Activated CD4-positive, alpha-beta T cell treated with anti-CD3 and anti-CD28 coated beads for 48 hours (primary cell): ENCODE measurements at places on chromosomes 16 and 17.

DNA sequence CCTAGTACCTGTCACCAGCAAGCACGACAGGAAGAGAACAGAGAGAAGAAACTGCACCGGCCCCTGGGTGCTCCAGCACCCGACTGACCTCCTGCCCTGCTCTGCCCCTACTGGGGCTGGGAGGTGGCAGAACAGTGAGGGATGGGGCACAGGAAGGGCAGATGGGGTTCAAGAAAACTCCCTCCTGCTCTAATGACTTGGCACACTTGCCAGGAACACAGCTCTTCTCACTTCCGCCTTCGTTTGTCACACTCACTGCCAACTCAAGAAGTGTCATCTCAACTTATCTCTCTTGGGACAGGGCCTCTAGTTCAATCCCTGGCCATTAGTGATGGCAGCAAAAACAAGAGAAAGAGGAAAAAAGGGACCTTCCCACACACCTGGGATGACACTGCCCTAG lies 42.7 kb upstream of the ICAM2 start:
- DNase-seq: no peak

DNA sequence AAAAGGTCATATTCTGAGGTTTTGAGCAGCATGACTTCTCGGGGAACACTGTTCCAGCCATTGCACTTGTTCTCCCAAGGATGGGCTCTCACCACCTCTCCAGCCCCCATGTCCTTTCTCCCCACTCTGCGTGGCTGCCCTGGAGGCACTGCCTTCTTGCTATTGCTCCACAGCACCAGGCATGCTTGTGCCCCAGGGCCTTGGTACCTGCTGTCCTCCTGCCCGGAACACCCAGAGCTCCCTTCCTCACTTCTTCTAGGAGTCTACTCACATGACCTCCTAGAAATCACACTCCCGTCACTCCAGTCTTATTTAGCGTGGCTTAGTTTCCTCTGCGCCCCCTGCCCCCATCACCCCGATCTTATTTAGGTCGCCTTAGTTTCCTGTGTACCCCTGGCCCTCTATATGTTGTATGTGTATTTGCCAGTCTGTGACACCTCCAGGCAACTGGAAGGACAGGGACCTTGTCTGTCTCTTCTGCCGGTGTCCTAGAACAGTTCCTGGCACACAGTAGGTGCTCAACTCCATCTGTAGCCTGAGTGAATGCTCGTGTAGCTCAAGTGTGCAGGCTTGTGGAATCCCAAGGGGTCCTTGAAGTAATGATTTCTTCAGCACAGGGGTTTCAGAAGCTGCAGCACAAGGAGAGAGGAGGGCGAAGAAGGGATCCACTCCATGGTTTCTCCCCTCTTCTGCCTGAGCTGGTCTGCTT lies 208.6 kb upstream of the CIBAR2 start:
- DNase-seq: no peak

GRCh38 chr16:11640987-11641817 lies 27.1 kb upstream of the SNN start:
- no peak for DNase-seq

GRCh38 chr17:77209330-77209748 lies 68.6 kb downstream of the SEC14L1 start:
- DNase-seq: no peak

- DNase-seq: no peak
Measured at GRCh38 chr17:82875407-82875856, 35.6 kb upstream of the ZNF750 start.

GRCh38 chr17:4956493-4957061 lies 5.7 kb downstream of the ENO3 start:
- DNase-seq: peak; percentile 69

GRCh38 chr17:7423679-7424078 lies 1.7 kb upstream of the SPEM2 start:
- no peak for DNase-seq

- no peak for DNase-seq
Measured at GRCh38 chr16:73231944-73232554, 184.1 kb upstream of the ZFHX3 start.

DNA sequence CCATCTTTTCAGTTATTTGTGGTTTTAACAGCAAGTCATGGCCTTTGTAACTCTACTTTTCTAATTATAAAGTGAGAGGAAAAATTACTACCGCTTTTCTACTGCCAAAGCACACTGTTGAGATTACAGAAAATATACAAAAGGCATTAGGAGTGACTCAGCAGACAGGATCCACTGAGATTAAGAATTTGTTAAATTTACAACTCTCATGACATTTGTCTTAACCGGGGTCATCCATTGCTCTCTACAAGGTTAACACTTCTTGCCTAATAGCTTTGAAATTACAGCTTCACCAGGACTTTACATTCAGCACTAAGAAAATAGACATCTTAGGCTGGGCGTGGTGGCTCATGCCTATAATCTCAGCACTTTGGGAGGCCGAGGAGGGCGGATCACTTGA lies 93.4 kb downstream of the SSH2 start:
- no peak for DNase-seq

DNA sequence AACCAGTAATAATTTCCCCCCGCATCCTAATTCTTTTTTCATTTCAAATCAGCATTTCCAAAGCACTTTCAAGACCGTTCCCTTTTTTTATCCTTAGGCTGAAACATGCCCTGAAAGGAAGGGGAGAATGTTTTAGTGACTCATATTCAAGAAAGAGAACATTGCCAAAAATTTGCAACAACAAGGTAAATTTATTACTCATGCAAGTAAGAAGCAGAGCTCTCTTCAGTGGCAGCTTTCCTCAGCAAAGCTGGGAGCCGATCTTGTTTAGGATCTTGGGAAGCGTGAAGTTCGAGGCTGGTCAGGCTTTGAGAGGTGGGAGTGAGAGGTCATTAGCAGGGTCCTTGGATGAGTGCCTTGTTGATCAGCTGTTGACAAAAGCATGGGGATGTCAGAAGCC lies 129.5 kb downstream of the PRKCA start:
- DNase-seq: no peak

- DNase-seq: no peak
Measured at GRCh38 chr16:49862694-49863093, 6.8 kb upstream of the ZNF423 start.

DNA sequence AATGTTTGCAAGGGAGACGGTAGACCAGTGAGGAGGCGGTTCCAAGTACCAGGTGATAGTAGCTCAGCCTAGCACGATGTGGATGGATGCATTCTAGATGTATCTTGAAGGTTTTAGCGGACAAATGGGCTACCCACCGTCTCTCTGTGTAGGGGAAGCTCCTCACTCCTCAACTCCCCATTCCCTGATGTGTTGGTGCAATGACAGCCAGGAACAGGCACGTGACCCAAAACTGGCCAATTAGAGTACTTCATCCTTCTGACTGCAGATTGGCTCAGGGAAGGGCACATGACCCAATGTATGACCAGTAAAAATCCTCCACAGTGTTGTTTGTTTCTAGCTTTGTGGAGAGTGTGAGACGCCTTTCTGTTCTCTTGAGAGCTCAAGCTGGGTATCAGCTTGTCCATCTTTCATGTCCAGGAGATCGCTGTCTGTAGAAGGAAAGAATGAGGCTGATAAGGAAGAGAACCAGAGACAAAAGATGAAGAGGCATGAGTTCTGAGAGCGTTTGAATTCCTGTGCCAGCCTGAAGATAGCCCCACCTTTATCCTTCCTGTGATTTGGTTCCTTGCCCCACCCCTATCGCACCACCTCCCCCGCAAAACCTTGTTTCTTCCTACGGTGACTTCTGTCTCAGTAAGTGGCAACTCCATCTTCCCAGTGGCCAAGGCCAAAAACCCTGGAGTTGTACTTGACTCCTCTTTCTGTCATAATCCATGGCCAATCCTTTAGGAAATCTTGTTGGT lies 2.3 kb upstream of the BORCS6 start:
- DNase-seq: peak; percentile 76

GRCh38 chr16:29975134-29975538 lies 1.5 kb downstream of the TAOK2 start:
- DNase-seq: no peak

- DNase-seq: no peak
Measured at GRCh38 chr17:40510328-40510648, 8.9 kb upstream of the TNS4 start.

DNA sequence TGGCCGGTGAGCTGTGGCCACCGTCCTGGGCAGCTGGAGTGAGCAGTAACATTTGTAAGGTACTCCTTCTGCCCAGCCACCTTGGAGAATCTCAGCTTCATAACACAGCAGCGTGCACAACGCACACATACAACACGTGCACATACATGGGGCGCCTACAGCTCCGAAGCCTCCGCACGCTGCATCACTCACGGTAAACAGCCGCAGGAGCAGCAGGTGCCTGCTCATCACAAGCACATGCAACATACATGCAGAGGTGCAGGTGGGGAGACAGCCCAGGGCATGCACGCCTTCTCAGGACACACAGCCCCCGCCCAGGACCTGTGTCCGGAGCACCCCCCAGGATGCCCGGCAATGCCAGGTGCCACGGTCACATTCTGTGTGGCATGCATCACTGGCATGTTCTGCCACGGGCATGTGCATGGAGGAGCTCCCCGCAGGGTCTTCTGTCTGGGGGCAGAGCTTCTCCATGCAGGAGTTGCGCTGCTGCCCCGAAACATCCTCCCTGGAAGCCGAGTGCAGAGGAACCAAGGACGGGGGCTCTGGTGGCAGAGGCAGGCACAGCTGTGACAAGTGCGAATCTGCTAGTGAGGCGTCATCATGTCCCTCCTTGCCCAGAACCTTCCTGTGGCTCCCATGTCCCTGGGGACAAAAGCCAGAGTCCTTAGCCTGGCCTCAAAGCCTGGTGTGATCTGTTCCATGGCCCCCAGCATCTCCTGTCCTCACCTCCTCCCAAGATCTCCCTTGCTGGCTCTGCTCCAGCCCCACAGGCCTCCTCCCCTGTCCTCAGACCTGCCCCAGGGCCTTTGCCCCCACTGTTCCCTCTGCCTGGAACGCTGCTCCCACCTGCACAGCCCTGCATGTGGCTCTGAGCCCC lies 184.0 kb upstream of the GSE1 start:
- no peak for DNase-seq

GRCh38 chr17:48128400-48128799 lies 20.8 kb downstream of the SNX11 start:
- DNase-seq: no peak

- DNase-seq: no peak
Measured at GRCh38 chr17:49890077-49890821, 42.4 kb upstream of the TAC4 start.

GRCh38 chr17:16171613-16172012 lies 43.7 kb downstream of the NCOR1 start:
- no peak for DNase-seq

- peak; percentile 98 for DNase-seq
Measured at GRCh38 chr17:56833809-56834379, at the start of the genes C17orf67 and DGKE. Gene C17orf67, minus strand, starts transcription at chr17:56833920. Its CDS starts 18,110 bp downstream, at chr17:56815810. Gene DGKE, plus strand, starts transcription at chr17:56834151. Its CDS starts 645 bp downstream, at chr17:56834796.

GRCh38 chr17:73011016-73011486 lies 81.4 kb downstream of the SLC39A11 start:
- no peak for DNase-seq

GRCh38 chr17:50347117-50347893 lies 1.4 kb downstream of the XYLT2 start:
- DNase-seq: no peak
